ENCODE measurements at places on chromosomes 11 and 22.

- DNase-seq, result no peak
Measured at GRCh38 chr11:26017903-26018302, 314.0 kb upstream of the ANO3 start.

DNA sequence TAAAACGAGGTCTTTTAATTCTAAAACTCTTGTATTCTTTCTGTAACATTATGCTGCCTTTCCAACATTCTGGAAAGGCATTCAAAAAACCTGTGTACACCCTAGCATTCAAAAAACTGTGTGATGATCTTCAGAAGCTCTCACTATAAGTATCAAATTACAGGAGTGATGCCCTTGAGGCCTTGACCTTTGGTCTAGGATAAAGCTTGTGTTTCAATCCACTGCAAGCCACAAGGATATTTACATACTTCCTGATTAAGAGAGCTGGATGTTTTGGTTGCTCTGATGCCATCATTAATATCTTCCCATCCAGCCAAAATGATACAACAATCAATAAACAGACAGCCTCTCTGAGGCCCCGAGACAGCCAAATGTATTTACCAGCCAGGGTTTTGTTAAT, 11.9 kb downstream of the CLPB start:
- DNase-seq, result no peak

GRCh38 chr11:1997755-1998154, at the start of gene H19:
Gene H19 (minus strand): TSS chr11:1997842.
- no peak for DNase-seq

GRCh38 chr11:107413352-107413751, 44.3 kb downstream of the CWF19L2 start:
- DNase-seq, result no peak

DNA sequence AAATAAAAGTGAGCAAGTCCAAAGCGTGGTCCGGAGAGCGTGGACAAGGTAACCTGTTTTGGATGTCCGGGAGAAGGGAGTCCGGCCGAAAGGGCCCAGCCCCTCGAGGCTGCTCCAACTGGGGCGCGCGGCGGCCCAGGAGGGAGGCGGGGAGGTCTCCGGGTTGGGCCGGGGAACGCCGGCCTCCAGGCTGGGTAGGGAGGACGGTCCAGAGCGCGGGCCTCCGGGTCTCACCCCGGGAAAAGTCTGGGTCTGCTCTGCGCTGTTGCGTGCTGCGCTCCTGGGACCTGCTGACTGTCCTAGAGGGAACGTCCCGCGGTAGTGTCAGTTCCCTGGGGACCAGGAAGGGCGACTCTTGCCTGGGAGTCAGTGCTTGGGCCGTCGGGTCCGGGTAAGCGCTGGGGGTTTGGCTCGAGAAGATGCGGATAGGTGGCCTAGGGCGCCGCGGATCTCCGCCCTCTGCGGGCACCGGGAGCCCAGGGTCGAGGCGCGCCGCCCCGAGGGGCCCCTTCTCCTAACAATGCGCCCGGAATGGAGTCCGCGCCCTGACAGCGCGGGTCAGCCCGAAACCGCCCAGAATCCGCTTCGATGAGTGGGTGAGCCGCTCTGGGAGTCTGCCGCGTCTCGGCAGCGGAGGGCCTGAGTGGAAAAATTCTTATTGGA, 988 bp upstream of the FLI1 start:
- no peak for DNase-seq

DNA sequence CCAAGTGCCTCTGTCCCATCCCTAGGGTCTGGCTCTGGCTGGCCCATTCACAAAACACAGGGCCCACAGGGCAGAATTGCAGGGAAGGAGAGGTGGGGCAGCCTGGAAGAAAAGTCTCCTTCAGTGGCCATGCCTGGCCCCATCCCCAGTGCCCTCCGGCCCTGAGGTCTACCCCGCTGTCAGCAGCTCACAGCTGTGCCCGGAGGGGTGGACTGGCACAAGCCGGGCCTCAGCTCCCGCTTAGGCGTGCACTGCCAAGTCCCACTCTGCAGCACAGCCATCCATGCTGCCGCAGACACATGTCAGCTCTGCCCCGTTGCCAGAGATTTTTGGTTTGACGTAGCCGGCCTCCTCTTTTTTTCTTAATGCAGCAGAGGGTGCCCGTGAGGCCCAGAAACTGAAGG, 3.9 kb upstream of the SCN2B start:
- no peak for DNase-seq

DNA sequence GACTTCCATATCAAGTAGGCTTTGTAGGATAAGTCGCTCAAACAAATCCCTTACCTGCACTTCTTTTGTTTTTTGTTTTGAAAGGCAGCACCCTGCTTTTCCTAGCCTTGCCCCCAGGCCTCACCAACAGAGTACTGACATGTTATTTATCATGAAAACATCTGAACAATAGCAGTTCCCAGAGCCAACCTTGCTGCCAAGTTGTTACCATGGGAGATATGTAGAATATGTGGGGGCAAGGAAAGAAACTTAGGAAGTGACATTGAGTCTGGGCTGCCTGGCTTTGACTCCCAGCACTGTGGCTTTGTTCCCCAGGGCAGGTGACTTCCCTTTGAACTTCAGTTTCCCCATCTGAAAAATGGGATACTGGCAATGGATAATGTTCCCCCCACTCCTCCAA, 53.4 kb upstream of the CRYBB3 start:
- DNase-seq, result no peak

- no peak for DNase-seq
Measured at GRCh38 chr11:132862933-132863332, 669.4 kb downstream of the OPCML start.

DNA sequence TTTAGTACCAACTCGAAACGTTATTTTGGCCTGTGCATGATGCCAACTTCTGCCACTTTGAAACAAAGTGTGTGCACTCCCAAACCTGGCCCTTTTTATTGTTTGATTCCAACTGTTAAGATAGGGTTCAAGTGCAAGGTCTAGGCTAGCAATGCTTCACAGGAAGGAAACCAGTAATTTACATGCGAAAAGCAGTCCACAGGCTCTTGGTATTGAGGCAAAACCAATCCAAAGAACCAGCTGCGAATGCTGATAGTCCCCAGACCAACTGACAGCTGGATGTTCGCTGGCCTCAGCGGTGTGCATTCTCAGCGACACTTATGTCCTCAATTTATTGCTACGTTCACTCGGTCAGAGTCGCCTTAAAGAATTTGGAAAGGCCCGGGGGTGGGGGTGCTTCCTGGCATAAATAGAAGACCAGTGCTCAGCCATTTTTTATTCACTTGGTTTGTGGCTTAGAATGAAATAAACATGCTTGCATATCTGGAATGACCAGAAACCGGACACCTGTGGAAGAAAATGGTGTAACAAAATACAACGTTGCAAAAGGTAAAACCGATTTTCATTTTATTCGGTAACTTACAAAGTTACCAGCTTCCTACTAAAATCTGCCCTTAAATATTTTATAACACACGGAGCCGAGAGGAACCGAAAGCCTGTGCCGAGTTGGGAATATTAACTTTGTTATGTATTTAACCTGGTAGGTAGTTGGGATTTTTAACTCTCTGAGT, 1.6 kb downstream of the CPT1A start:
- no peak for DNase-seq

Measured in type B pancreatic cell (in vitro differentiated cells).